ENCODE measurements at places on chromosomes 1 and 21.

- DNase-seq: no peak
Observed at GRCh38 chr1:20472860-20473711, 12.9 kb downstream of the CAMK2N1 start.

DNA sequence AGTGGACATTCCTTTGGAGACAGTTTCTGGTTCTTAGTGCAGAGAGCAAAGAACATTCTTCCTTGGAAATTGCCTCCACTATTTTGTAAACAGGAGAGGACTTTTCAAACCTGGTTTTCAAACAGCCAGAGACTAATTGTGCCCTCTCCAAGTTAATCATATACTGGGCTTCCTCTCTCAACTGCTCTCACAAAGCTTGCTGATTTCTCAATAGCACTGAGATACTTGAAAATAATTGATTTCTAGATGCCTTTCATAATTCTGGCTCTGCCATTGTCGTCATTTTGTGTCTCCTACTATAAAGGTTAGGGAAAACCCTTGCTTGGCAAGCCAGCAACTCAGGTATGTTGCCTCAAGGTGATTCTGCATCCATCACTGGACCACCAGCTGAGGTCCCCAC, 56.0 kb downstream of the KCNJ15 start:
- DNase-seq: no peak

- no peak for DNase-seq
Observed at GRCh38 chr1:61318319-61319125, 236.2 kb downstream of the NFIA start.

DNA sequence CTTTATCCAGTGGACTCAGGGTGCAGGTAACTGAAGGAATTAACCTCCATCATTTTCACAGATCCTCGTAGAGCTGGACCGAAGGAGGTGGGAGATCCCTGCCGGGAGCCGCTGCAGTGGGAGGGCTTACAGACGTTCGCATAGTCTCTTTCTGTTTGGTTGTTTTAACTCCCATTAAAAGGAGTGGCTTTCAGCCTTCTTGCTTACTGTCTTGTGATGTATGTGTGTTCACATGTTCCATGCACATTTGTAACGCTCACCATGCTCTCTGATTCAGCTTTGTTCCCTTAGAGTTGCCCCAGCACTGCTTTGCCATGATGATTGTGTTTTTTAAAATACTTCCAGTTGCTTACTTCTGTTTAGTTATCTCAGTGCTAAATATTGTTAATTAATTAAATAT, 85.8 kb downstream of the ADARB1 start:
- no peak for DNase-seq

DNA sequence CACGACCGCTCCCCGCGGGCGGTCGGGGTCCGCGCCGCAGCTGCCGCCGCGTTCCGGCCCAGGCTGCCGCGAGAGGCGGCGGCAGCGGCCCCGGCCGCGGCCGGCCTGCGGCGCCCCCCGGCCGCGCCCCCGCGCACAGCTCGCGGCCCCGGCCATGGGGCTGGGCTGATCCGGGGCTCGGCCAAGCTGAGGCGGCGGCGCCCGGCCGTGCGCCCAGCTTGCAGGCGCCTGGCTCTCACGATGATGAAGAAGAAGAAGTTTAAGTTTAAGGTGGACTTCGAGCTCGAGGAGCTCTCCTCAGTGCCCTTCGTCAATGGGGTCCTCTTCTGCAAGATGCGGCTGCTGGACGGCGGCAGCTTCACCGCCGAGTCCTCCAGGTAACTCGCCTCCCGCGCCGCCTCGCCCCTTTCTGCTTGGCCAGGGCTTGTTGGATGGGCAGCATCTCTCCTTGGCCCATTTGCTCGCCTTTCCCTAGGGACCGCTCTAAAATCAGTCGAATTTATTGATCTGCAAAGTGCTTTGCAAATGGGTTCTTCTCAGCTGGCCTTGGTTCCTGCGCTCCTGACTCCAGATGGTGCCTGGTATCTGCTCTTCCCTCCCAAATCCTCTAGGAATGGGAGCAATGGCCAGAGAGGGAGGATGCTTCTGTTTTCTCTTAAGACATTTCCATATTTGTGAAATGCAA, 431 bp downstream of the EEIG2 start:
- DNase-seq: no peak

- DNase-seq: no peak
Observed at GRCh38 chr1:235734335-235734734, 84.8 kb upstream of the GNG4 start.

DNA sequence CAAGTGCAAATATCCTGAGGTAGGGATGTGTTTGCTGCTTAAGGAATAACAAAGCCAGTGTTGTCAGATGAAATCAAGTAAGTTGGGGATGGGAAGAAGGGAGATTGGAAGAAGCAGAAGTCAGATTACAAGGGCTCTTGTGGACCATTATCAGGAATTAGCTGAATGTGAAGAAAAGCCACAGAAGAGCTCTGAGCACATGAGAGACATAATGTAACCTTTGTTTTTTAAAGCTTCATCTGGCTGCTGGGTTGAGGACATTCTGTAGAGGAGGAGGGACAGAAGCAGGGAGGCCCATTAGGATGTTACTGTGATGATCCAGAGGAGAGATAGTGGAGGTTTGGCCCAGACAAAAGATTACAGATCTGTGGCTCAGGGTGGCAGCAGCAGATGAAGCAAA, 111.7 kb downstream of the DUSP10 start:
- DNase-seq: no peak
